Activated naive CD4-positive, alpha-beta T cell treated with anti-CD3 and anti-CD28 coated beads, Interleukin-2, amount 50 U/mL, for 16 hours (primary cell): ENCODE measurements at places on chromosomes 7 and 10.

DNA sequence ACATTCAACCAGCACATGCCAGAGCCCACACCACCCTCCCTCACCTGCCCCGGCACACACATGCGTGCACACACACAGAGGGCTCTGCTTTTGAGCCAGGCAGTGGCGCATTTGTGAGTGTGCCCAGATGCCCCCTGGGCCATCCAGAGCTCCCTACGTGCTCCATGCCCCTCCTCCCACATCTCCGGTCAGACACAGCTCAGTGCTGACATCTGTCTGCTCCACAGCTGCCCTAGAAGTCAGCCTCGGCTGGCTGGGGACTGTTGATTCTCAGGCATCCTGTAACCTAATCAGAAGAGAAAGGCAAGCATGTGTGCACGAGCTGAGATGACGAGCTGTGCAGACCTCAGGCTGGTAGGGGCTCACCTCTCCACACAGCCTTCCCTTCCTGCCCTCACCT is 135.1 kb downstream of the ZMIZ1 start:
- DNase-seq, result no peak

- DNase-seq, result no peak
These were observed 6.0 kb downstream of the PARD3 start for GRCh38 chr10:34808801-34809745.

DNA sequence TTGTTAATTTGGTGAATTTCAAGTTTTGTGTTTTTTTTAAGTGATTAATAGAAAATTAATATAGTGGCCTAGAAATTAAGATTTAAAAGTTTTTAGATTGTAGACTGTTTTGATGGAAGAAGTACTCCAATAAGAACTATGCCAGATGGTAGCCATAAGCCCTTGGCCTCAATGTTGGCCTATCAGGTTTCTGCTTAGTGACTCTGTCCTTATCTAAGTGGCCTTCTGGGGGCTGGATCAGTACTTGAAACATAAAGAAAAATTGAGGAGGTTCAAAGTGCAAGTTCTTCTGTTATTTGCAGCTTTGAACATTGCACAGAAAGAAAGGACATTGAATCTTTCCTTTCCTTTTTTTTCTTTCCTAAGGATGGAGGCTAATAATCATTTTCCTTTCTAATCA is 9.9 kb downstream of the CCDC126 start:
- no peak for DNase-seq

DNA sequence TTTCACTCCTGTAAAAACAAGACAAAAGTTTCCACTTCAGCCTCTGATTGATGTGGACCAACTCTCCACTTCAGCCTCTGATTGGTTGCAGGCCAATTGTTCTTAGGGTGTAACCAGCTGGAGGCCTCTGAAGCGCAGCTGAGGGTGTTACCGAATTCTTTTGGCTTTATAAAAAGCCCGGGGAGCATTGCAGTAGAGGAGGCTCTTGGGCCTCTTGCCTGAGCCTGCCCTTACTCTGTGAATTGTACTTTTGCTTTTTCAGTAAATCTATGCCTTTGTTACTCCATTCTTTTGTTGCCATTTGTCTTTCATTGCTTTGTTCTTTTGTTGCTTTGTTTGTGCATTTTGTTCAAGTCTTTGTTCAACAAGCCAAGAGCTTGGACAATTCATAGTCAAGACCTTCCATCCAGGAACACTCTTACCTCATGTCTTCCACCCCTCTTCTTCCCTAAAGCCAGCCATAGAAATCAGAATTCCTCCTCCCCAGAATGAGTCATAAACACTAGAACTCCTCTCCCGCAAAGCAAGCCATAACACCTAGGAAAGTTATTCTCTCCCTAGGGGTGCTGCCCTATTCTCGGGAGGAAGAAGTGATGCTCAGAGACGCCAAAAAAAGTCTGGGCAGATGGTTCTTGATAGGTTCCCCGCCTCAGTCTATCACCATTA is 53.5 kb upstream of the ARMC3 start:
- DNase-seq, result no peak

- DNase-seq, result no peak
These were observed 59.6 kb downstream of the BRI3 start for GRCh38 chr7:98341106-98341505.

DNA sequence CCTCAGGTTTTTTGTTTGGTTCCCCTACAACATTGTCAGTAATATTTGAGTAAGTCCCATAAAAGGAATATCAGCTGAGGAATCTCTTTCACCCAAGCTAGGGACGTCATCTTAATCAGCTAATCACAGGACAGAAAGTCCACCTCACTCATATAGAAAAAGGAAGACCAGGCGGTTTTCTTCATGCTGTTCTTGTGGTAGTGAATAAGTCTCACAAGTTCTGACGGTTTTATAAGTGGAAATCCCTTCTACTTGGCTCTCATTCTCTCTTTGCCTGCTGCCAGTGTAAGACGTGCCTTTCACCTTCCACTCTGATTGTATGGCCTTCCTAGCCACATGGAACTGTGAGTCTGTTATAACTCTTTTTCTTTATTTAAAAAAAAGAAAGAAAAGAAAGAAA is 308.1 kb upstream of the PFKP start:
- no peak for DNase-seq

DNA sequence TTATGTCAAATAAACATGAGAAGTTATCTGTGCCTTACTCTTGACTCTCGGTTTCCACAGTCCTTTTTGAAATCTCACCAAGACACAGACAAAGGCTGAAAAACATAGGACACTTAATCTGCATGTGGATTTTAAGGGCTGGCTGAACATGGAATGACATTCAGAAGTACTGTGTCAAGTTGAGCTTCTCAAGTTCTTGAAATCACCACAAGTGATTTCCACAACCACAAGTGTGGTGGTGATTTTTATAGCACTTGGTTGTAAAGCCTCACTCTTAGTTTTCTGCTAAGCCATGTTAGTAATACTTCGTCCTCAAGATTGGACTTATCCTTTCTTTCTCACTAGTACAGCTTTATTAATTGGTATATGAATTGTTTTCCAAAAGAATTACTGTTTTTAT is 29.6 kb downstream of the FOXP2 start:
- DNase-seq, result no peak

DNA sequence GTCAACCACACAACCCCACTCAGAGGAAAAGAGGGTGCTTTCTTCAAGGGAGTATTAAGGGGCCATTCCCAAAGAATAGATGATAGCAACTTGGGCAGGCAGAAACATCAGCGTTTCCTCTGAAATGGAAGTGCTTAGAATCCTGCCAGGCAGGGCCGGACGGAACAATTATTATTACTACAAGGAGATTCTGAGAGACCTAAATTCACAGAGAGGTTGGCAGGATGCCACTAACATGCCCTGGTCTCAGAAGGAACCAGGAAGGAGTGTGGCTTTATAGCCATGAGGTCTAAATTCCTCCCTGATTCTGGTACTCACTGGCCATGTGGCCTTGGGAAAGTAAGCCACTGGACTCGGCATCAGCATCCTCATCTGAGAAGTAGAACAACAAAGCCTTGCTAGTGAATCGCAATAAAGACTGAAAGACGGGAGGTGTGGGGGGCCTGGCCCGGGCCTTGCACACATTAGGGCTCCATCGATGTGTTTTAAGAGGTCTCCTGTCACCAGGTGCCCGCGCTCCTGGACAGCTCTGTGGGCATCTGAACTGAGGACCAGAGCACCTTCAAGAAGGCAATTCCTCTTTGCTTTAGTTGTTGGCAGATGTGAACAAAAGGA is 131.5 kb downstream of the OAT start:
- no peak for DNase-seq

- no peak for DNase-seq
These were observed 82.4 kb downstream of the SRPK2 start for GRCh38 chr7:105306298-105306748.

DNA sequence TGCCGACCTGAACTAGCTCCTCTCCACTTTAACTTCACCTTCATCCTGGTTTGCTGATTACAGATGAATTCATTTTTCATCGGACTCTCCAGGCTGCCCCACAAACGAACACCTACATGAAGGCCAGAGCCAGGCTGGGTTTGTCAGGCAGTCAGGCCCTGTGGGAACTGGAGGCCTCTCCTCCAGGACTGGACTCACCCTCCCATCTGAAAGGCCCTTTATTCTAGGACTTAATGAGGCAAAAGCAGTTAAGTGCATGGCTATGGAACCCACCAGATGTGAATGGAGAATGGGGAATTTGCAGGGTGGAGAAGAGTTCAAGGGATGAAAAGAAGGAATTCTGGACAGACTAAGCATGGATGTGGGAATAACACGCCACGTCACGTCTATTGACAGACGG is 170.8 kb downstream of the ARHGAP12 start:
- no peak for DNase-seq

- DNase-seq, result no peak
These were observed 240.6 kb downstream of the DGKI start for GRCh38 chr7:137606061-137606674.

DNA sequence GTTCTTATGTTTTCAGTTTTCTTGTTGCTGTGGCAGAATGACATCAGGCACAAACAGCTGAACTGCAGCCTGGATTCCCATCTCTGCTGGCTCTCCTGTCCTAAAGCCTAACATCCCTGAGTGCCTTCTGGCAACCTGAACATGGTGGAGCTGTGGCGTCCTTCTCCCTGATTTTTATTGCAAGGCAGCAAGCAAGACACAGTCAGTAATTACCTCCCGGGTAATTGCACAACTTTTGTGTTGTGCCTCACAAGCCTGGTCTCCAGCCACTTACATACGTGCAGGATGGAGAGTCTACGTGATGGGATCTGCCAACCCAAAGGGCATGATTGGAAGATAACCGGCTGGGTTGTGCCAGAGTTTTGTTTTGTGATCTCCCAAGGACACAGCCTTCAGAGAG is 116.1 kb upstream of the PARD3 start:
- no peak for DNase-seq

- DNase-seq, result no peak
These were observed 7.6 kb upstream of the BAG3 start for GRCh38 chr10:119643306-119644204.

DNA sequence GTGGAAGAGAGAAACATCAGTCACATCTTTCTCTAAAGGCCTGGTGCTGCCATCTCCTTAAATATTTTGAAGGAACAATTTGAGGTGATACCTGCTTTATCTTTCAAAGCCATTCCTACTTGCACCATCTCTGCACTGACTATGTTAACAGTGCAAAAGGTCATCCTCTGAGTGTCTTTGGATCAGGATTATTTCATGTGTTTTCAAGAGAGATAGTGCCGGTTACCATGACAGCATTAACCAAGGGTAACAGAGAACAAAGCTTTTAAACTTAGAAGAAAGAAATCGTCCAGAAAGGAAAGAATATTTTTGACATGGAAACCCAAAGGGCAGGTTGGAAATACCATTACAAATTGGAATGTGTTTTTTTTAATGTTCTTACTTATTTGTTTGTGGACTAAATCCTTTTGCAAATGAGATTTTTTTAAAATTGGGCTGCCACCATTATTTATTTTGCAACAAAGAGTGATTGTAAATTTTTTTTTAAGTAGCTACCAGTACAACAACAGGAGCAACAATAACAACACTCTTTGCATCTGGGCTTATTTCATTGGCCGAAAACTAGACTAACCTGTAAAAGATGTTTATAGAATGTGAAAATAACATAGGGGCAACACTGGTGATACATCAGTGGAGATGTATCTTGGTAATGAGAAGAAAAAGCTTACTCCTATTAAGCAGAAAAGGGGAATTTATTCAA is 234.2 kb downstream of the CREB5 start:
- DNase-seq, result no peak

DNA sequence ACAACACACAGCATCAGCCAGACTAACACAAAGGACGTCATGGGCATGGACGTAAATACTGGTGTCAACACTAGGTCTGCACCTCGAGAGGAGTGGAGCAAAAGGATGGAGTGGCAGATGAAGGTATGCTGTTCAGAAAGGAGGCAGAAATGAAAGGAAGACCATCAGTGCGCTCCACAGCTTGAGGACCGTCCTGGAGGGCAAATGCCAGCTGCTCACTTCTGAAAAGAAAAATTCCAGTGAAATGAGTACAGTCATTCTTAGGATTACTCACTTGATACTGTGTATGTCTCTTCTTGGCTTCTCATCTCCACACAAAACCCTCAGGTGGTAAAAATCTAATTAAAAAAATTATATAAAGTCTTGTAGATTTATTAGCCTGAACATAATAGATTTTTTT is 44.8 kb downstream of the EGFR start:
- DNase-seq, result no peak

DNA sequence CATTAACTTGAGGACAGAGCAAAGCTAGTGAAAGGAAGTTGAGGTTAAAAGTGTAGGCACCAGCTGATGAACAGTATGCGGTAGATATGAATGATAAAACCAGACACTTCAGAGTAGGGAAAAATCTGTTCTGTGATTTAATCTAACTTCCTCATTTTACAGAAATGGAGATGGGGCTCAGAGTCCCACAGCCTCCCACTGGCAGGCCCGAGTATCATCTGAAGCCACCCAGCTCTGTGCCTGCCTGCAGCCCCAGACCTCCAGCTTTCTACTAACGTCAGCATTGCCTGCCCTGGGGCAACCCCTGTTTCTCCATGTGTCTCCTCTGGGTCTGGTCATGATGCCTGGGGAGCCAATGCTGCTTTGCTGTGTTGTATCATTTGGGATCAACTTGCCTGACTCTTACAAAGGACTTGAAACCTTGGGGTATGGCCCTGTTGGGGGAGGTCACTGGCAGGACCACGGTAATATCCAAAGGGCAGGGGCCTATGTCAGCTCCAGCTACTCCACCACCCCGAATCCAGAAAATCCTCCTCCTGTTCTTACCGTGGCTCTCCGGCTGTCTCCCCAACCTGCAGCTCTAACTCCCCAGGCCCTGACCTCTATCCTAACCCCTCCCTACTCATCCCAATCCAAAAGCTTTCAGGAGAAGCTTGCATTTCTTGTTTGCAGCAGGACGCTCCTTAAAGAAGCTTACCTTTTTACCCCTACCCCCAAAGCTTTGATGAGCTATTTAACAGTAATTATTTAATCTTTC is 56.2 kb upstream of the NPY start:
- DNase-seq, result no peak
